ENCODE measurements at places on chromosomes 13 and 19.

- no peak for DNase-seq
Observed at GRCh38 chr19:45097776-45098520, 5.0 kb downstream of the PPP1R37 start.

GRCh38 chr19:54029301-54029700 is 34.4 kb downstream of the VSTM1 start:
- DNase-seq: no peak

DNA sequence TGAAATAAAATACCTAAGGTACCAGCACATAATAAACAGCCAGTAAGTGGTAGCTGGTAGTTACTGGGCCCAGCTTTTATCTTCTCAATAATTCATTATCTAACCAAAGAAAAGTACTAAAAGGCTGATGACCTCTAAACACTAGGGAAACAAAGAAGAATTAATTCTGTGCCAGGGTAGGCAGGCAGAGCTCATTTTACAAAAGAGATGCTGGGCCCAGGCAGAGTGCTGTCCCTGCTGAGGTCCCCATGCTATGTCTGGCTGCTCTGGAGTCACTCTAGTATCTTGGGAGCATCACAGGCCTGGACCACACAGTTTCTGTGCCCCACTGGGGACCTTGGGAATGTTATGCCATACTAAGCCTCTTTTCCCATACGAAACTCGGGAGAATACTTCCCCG is 18.2 kb downstream of the ZNF507 start:
- no peak for DNase-seq

DNA sequence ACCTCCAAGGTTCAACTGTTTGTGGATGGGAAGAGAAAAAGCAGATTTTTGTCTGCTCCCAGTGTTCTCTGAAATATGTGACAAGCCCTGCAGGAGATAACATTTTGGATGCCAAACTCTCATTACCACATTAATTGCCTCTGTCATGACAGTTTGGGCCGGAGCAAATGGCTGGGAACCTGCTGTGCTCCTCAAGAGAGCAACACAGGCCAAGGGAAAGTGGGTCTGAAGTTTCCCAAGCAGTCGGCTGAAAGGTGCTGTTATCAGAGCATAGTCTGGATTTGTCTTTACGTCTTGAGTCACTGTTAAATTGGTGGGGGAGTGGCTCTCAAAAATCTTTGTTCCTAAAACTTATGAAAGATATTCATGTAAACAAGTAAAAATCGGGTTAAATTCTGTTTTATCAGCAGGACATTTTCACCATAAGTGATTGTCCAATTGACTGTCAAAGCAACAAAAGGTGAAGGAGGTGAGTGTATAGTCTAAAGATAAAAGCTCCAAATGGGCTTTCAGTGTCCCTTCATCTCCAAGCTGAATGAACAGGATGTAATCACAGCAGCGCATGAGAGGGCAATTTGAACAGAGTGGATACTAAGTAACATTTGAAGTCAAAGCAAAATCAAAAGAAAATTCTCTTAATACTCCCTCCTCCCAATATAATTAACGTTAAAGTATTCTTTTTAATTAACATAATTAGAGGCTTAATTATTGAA is 844.8 kb downstream of the PCDH17 start:
- no peak for DNase-seq

DNA sequence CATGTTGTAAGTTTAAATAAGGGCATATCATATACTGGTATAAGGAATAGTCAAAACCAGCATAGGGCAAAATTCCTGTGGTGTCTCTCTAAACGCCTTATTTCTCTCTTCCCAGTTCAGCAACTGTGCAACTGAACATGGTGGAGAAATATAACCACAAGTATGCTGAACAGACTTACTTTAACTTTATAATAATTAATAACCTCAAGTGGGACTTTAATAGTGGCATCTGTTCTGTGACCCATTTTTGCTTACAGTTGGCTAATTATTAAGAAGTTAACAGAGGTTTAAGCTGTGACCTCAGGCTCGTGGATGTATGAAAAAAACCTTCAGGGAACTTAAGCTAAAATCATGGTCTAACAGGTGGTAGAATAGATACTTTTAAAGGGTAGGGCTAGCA is 54.3 kb downstream of the MICU2 start:
- DNase-seq: no peak

DNA sequence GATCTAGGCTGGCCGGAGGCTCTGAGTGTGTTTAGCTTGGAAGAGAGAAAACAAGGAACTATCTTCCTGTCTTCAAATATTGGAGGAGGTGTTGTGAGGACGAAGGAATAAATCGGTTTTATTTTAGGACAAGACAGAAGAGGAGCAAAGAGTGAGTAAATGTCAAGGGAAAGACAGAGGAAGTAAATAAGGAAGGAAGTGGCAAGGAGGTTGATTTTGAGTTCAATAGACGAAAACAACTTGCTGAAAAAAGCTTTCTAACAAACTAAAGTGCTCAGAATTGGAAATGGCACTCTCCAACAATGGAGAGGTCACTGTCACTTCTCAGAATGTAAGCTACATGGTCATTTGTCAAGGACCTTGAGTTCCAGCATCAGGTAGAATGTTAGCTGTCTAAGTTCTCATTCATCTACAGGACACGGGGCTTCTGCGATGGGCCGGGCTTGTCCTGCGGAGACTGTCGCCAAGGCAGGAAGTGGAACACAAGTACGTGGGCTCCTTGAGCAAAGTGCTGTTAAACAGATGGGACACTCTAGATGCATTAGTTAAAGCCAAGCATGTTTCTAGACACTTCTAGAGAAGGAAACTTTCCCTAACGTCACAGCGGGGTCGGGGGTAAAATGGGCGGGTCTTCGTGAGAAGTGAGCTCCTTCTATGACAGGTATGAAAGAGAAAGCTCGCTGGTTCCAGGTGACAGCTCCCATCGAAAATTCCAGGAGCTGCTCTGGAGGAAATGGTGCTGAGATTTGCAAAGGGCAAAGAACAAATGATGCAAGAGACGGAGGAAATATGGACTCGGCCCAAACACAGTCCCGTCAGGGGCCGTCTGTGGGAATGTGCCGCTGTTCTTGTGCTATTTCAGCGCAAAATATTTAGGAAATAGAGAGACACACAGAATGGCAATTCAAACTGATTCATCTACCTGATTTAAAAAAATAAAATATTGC is 103.9 kb upstream of the UBL3 start:
- DNase-seq: peak; percentile 31

GRCh38 chr13:28618230-28618994 is 40.5 kb upstream of the POMP start:
- DNase-seq: no peak

- no peak for DNase-seq
Observed at GRCh38 chr13:56700324-56700723, 440.4 kb upstream of the PRR20A start.

- DNase-seq: no peak
Observed at GRCh38 chr13:62595976-62596375, 1180.3 kb upstream of the PCDH20 start.

DNA sequence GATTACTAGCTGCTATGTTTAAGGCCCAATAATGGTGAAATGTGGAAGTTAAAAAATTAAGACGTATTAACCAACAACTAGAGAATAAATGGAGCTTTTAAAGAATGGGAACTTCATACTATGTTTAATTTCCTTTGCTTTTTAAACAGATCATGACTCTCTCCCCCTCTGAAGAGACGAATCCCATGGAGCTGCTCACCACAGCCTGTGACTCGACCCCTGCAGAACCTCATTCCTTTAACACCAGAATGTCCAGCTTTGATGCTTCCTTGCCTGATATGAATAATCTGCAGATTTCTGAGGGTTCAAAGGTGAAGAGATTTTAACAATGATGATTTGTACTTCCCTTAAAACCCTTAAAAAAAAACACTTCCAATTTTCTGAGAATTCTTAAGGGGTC is 53.0 kb downstream of the ZAR1L start:
- no peak for DNase-seq

DNA sequence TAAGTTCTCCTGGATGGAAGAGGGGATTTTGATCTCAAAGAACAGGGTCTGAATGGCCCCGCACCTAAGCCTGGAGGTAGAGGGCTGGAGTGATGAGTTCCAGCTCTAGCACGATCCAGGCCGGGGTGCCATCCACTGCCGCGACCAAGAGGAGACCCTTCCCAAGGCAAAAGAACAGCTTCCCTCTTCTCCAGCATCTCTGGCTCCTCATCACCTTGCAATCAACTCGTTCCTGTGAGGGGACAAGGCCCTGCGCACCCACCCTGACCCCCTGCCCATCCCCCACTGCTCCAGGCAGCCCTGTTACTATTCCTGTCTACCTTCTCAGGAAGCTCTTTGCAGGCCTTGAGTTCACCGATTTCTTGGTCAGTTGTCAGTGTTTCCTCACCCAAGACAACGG is 17.8 kb downstream of the COL4A1 start:
- no peak for DNase-seq

GRCh38 chr19:33665776-33666595 is 44.2 kb downstream of the CHST8 start:
- DNase-seq: no peak

GRCh38 chr19:4676955-4677731 is 7.0 kb upstream of the MYDGF start:
- no peak for DNase-seq

- no peak for DNase-seq
Observed at GRCh38 chr19:54138489-54139256, 1.1 kb downstream of the CNOT3 start.

- no peak for DNase-seq
Observed at GRCh38 chr13:59012731-59013130, 1151.0 kb downstream of the DIAPH3 start.

DNA sequence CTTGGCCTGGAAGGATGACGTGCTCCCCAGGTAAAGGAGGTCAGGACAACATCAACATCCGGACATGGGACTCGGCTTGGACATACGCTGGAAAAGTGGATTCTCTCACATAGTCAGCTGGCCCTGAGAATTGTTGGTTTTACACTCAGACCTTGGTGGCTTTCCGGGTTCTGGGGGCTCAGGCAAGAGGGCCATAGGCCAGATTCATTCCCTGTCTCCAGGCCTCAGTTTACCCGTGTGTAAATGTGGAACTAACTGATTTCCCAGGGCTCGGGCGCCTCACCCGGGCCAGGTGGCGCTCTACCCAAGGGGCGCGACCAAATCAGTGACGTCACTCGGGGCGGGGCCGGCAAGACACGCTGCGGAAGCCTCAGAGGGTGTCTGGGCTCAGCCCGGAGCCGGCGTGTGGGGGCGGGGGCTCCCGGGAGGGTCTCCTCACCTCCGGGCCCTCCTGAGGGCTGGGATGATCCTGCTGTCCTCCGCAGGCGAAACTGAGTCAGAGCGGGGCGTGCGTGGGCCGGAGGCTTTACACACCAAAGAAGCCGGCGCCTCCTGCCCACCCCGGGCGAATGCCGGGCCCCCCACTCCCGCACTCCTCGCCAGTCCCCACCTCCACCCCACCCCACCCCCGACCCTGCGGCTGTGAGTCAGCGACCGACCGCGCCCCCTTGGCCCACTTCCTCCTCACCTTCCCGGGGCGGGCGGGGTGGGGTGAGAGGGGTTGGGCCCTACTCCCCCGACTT is 862 bp upstream of the VASP start:
- DNase-seq: peak; percentile 99

GRCh38 chr19:46919324-46919723 is 58.5 kb downstream of the ARHGAP35 start:
- DNase-seq: no peak

- DNase-seq: no peak
Observed at GRCh38 chr13:40780822-40781401, 8.5 kb upstream of the SLC25A15 start.

- no peak for DNase-seq
Observed at GRCh38 chr13:33262062-33262487, 23.5 kb downstream of the STARD13 start.

- DNase-seq: no peak
Observed at GRCh38 chr13:71632721-71633120, 234.3 kb downstream of the DACH1 start.

GRCh38 chr13:42548731-42549551 is 25.0 kb upstream of the TNFSF11 start:
- no peak for DNase-seq

GRCh38 chr13:48393698-48394085 is 19.2 kb downstream of the LPAR6 start:
- no peak for DNase-seq

- DNase-seq: no peak
Observed at GRCh38 chr13:30966101-30966500, 33.6 kb downstream of the TEX26 start.

DNA sequence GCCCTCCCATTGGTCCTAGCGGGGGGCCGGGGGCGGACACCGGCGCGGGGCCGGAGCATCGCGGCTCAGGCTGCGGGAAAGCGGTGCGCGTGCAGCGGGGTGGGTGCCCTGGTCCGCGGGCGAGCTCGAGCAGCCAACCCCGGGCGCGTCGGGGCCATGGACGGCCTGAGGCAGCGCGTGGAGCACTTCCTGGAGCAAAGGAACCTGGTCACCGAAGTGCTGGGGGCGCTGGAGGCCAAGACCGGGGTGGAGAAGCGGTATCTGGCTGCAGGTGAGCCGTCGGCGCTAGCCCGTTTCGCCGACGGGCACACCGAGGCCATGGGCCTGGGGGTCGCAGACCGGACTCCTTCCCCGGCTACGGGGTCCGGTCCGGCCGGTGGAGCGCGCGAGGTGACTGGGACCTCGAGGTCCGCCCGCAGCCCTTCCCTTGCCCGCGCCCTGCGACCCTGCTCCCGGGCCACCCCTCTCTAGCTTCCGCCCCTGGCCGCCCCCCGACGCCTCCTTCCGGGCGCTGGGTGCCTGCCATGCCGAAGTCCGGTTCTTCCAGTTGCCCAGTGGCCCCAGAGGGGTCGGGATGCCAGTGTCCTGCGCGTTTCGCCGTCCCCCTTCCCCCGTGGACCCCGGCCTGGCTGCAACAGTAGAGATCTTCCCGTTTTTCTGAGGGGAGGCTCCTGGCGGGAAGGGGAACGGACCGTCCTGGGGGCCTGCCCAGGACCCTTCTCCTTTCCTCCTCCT is at the start of gene REEP6:
Gene REEP6, plus strand, starts transcription at position 68 of the 735 bp plus-strand sequence. Its CDS starts 89 bp downstream, at position 157.
- DNase-seq: no peak

GRCh38 chr19:43572171-43572588 is 3.1 kb downstream of the XRCC1 start:
- no peak for DNase-seq
